ENCODE measurements at places on chromosomes 5 and 9.

GRCh38 chr5:165834891-165835290, 2329.5 kb downstream of the MAT2B start:
- DNase-seq: no peak

- DNase-seq: no peak
These were observed 522.2 kb downstream of the ACTL7B start for GRCh38 chr9:108333530-108333983.

DNA sequence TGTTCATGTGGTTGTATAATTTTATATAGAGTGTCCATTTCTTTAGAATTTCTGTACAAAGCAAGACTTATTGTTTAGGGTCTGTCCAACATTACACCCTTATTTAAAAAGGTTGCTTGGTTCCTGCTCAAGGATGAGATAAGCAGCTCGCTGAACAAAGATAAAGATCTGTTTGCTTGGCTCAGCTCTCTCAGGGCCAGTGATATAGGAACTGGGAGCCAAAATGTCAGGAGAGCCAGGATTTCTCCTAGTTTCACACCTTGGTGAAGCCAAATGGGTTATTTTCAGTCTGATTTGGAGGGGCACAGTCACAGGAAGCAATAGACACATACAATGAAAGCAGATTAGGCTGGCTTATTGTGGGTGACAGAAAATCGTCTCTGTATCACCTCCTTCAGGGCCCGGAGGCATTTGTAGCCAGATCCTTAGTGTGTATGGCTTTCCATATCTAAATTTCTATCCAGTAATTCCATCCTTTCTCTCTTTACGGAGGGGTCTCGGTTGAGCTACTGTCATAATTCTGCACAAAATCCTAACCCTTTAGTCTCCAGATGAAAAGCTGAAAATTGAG, 396.4 kb downstream of the TMEM232 start:
- no peak for DNase-seq

GRCh38 chr5:95543017-95543705, 11.6 kb downstream of the SKIC3 start:
- DNase-seq: no peak

- no peak for DNase-seq
These were observed 204.2 kb upstream of the HAPLN1 start for GRCh38 chr5:83924891-83925290.

- no peak for DNase-seq
These were observed 28.2 kb downstream of the ABCA1 start for GRCh38 chr9:104899759-104900247.

GRCh38 chr5:84086511-84086910, 298.2 kb downstream of the EDIL3 start:
- no peak for DNase-seq
